ENCODE measurements at places on chromosomes 16 and 17.

DNA sequence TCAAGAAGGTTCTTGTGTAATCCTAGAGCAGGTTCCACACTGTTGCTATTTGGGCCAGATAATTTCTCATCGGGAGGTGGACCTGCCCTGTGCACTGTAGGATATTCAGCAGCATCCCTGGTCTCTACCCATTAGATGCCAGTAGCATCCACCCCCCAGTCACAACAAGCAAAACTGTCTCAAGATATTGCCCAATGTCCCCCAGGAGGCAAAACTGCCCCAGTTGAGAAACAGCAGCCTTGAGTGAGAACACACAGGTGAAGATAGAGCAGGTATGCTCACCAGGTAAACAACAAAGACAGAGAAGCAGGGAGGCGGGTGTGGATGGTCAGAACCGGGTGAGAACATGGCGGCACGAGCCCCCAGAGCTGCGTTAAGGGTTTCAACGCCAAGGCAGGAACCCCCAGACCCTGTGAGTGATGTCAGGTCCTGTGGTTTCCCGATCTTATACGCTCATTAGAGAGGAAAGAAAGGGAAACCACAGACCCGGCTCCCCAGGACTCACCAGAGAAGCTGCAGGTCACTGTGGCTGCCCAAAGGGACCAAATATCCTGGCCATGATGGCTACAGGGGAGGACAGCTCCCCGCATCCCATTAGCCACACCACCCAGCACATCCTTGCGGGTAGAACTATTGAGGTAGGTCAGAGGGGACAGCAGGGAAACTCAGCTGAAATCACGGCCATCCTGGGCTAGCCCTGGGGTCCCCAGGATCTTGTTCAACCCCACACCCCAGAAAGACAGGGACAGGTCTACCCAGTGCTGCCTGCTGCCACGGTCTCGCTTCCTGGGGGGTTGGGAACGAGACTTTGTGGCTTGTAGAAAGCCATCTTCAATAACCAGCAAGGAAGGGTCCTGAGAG lies 21.2 kb downstream of the CDC42EP4 start:
- DNase-seq, result no peak

DNA sequence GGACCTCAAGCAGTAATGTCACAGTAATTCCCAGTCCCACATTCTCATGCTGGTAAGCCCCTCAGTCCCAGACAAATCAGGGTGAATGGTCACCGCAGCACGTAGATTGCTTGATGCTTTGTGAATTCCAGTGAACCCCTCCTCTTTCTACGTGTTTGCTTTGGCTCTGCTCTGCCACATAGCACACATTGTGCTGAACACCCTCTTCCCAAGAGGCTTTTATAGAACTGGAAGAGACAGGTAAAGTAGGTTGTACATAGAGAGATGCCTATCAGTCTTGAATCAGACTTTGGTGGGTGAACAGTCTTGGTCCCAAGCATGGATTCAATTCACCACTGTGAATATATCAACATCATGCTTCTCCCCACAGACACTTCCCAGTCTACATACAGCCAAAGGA lies 579 bp upstream of the KRTAP9-6 start:
- DNase-seq, result no peak

DNA sequence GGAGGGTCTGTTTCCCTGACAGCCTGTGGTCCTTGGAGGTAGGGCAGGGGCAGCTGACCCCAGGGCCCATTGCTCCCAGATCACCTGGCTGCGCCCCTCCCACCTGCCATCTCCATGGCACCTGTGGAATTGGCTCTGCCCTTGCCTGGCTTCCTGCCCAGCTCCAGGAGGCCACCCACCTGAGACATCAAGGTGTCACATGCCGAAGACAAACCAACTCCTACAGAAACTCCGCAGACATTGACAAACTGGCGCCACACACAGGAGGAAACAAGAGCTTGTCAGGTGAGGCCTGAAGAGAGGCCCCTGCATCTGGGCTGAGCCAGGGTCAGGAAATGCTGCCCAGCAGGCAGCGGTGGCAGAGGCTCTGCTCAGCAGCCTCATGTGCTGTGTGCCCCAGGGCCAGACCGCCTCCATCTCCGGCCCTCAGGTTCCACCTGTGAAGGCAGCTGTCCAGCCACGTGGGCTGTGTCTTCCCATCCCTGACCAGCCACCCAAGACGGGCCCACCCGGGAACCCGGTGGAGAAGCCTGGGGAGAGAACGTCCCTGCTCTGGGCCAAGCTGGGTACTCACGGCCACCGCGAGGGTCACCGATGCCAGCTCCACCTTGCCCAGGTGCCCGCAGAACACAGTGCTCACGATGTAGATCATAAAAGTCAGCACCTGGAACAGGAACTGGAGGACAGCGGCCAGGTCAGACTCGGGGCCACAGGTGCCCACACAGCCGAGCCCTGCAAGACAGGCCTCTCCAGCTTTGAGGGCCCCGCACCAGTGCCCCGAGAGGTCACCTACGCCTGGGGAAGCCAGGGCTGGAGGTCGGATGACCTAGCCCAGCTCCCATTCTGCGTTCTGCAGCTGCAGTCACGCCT lies 1.6 kb downstream of the SLC47A2 start:
- DNase-seq, result no peak

DNA sequence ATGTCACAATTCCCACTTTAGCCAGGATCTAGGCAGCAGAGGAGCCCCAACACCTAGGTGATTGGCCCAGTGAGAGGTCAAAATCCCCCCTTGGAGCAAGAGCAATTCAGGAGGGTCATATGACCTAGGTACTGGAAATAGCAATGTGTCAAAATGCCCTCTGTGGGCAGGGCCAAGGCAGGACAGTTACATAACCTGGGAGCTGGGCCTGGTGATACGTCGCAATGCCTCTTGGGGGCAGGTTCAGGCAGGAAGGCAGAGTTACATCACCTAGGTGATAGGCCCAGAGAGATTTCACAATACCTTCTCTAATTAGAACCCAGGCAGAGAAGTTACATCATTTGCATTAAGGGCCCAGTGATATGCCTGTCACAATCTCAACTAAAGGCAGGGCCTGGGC lies 1906.3 kb downstream of the TP53TG3F start:
- no peak for DNase-seq

DNA sequence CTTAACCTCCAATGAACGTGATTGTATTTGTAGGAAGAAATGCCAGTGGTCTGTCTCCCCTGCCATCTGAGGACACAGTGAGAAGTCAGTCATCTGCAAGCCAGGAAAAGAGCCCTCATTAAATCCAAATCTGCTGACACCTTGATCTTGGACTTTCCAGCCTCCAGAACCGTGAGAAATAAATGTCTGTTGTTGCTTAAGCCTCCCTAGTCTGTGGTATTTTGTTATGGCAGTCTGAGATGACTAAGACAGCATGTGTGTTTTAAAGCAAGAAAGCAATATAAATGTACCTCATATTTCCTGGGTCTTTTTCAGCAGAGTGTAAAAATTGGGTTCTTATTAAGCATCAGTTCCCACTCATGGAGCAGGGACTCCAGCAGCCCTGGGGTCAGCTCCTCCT lies 177.9 kb upstream of the NLRP1 start:
- no peak for DNase-seq

GRCh38 chr17:72597354-72598087 lies 476.7 kb downstream of the SOX9 start:
- DNase-seq, result no peak

DNA sequence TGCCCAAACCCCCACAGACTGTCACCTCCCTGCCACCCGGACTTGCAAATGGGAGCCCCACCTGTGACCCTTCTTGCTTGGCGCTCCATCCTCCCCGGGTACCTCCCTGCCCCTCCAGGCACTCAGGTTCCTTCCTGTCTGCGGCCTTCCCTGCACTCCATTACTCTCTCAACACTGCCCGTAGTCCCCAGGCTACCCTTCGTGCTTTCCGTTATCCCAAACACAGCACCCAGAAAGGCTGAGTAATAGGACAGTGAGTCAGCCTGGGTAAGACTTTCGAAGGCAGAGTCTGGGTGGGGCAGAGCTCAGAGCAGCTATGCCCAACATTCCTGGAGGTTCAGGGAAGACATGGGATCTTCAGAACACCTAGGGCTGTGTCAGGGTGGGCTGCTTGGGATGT lies 16.6 kb upstream of the C16orf74 start:
- no peak for DNase-seq

DNA sequence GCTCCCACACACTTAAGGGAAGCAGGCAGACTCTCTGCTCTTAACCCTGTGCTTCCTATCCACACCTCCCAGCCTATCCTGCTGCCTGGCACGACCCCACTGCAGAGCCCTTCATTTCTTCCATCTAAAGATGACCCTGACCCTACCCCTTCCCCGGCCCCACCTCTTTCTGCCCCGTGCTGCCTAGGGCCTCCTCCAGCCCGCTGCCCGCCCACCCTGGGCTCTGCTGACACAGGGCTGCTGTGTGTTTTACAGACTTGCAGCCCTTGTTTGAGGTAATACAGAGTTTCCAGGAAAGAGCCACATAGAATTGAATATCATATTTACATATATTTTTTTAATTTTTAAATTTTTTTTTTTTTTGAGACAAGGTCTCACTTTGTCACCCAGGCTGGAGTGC lies 42.0 kb downstream of the MEOX1 start:
- no peak for DNase-seq

- no peak for DNase-seq
Observed at GRCh38 chr17:17757391-17757791, 76.1 kb downstream of the RAI1 start.

- no peak for DNase-seq
Observed at GRCh38 chr16:84818989-84819643, 669 bp upstream of the CRISPLD2 start.

GRCh38 chr17:66829883-66830282 lies 5.0 kb upstream of the CACNG5 start:
- no peak for DNase-seq

DNA sequence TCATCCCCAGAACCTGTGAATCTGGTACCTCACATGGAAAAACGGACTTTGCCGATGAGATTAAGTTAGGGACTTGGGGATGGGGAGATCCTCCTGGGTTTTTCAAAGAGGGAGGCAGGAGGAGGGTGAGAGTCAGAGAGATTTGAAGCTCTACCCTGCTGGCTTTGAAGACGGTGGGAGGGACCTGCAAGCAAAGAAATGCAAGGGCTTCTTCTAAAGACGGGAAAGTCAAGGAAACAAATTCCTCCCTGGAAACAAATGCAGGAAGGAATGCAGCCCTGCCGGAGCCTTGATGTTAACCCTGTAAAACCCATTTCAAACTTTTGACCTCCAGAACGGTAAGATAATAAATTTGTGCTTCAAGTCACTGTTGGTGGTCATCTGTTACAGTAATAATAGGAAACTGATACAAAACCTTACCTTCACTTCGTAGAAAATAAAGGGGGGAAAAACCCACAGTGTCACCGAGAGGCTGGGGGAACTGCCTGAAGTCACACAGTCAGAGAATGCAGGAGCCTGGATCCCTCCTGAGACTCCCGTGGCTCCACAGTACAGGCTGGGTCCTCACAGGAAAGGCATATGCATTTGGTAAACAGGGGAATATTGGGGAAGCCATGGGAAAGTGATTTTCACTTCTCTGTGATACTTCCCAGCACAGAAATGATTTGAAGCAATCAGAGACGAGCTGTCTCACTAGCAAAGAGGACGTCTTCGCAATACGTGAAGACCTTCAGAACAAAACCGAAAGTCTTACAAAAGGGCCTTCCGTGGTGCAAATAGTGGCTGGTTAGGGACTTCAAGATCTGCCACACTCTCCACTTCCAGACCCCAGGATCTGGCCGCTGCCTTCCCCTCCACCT lies 58.9 kb upstream of the CLEC3A start:
- DNase-seq, result no peak

GRCh38 chr16:57522960-57523359 lies 13.4 kb downstream of the CCDC102A start:
- DNase-seq, result no peak

Data from NCI-H187 treated with DMSO at 0.1 percent for 48 hours (cell line).